Endothelial cell of umbilical vein (primary cell): ENCODE measurements at places on chromosomes 2 and 18. TPM values are rescaled to one million over a fixed set of nuclear protein-coding genes. Genes with fewer than 3 reads are reported as not detected.

The CRYGD gene
- polyA plus RNA-seq, result not detected in 2 replicates

The PSMA8 gene
- polyA plus RNA-seq, result not detected in 2 replicates

The LRRTM1 gene
- not detected in 2 replicates for polyA plus RNA-seq

The CPO gene
- not detected in 2 replicates for polyA plus RNA-seq

DNA sequence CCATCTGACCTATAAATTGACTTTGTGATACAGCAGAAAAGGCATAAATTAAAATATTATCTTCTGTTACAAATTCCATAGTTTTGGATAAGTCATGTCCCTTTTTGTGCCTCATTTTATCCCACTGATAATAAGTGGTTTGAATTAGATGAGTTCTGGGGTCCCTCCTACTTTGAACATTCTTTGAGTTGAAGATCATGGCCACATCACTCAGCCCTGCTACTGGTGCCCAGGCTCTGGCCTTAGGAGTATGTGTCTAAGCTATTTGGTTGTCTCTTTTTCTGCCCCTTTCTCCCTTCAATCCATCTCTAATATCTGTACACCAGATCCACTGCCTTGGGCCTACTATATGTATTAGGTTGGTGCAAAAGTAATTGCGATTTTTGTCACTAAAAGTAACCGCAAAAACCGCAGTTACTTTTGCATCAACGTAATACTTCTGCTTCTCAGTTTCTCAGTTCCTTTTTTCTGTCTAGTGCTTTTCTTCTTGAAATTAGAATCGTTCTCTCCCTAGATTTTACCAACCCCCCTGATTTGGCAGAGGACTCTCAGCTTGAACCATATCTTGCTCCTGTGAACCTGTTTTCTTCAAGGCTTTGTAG lies 362.5 kb upstream of the TNP1 start:
- no peak for DNase-seq
- no peak overlapping the region for H3K4me3 ChIP-seq
- H3K4me1 ChIP-seq, result peaks cover 13% of the 10 kb centered on the region
- H3K27me3 ChIP-seq, result no peaks in the 10 kb centered on the region
- no peaks in the 10 kb centered on the region for H3K36me3 ChIP-seq

DNA sequence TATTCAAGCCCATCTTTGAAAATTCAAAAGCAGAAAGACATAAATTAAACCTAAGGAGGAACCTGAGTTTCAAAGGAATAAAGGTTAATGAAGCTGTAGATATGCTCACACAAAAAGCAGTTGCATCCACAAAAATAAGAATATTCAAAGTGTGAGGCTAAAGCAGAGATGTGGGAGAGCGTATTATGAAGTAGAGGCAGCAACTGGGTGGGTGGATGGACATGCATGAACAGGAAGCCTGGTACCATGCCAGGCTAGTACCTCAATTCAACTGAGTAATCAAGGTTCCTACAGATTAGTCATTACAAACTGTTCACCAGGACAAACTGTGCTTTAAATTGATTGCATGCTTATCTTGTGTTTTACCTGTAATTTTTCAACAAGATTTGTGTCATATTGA lies 330.0 kb upstream of the PKDCC start:
- no peak overlapping the region for H3K27ac ChIP-seq
- no peaks in the 10 kb centered on the region for H3K36me3 ChIP-seq
- no peak overlapping the region for H3K4me3 ChIP-seq
- DNase-seq, result no peak
- no peaks in the 10 kb centered on the region for H3K4me1 ChIP-seq

DNA sequence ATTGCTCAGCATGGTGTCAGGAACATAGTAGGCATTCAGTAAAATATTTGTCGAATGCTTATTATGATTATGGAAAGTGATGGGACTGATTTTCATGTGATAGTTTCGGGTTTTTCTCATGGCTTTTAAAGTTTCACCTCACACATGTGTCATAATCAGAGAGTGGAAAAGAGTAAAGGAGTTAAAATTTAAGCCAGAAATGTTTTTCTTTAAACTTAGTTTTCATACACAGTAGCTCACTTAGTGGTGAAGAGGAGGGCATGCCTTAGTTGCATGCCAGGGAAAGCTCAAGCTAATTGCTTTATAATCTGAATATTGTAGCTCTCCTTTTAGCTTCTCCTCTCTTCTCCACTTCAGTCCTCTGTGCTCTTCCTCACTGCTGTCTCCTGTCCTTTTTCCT lies 38.0 kb downstream of the EHBP1 start:
- no peak overlapping the region for H3K27ac ChIP-seq
- no peak for DNase-seq
- no peaks in the 10 kb centered on the region for H3K36me3 ChIP-seq
- H3K27me3 ChIP-seq, result no peaks in the 10 kb centered on the region
- H3K4me1 ChIP-seq, result peaks cover 3% of the 10 kb centered on the region

DNA sequence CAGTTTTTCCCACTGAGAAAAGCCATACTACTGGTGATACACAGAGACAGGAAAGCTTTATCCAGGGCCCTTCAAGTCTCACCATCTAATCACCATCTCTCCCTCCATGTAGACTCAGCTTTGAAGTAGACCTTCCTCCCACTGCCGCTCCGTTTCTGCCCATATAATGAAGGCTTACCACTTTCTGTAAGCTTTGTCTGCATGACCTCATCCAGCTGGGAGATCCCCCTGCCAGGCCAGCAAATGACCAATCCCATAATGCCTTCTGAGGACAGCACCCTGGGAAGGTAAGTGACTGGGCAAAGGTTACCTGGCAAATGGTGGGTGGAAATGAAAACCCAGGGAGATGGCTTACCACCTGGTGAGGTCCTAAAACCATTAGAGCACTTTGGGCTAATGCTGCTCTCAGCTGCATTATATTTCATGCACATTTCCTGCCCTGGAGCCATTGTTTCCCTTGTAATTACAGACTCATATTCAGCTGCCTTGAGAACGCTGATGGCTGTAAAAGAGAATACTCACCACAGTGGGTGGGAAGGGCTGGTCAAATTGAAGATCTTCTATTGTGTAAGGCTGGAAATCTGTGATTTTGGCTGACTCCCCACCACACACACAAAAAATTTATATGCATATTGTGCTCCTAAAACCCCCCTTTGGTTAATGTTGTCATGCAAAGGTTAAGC lies 350.7 kb upstream of the SYT4 start:
- H3K4me1 ChIP-seq, result no peaks in the 10 kb centered on the region
- no peaks in the 10 kb centered on the region for H3K36me3 ChIP-seq
- DNase-seq, result no peak
- H3K4me3 ChIP-seq, result no peak overlapping the region

GRCh38 chr2:88942798-88943197 lies 251.3 kb downstream of the RPIA start:
- DNase-seq, result no peak
- H3K4me1 ChIP-seq, result no peaks in the 10 kb centered on the region
- no peak overlapping the region for H3K4me3 ChIP-seq
- no peaks in the 10 kb centered on the region for H3K27me3 ChIP-seq
- no peak overlapping the region for H3K27ac ChIP-seq

GRCh38 chr2:100563407-100564247 lies 834 bp downstream of the PDCL3 start:
- H3K4me1 ChIP-seq, result peaks cover 3% of the 10 kb centered on the region
- DNase-seq, result no peak
- H3K27me3 ChIP-seq, result no peaks in the 10 kb centered on the region

DNA sequence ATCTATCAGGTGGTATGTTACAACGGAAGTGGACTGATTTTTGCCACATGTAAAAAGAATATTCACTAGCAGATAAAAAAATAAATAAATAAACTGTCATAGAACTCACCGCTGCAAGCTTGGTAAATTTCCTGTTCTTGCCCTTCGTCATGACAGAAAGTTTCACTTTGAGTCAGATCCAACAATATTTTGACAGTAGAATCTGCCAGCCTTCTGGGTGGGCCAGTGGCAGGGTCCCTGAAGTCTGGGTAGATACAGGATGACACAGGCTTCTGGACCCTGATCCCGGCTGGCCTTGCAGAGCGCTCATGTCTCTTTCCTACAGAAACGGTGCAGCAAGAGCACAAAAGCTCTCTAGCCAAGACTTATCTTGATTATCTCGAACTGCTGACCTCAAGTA lies 97.8 kb upstream of the PMAIP1 start:
- H3K4me1 ChIP-seq, result no peaks in the 10 kb centered on the region
- no peak for DNase-seq
- no peak overlapping the region for H3K4me3 ChIP-seq
- H3K27me3 ChIP-seq, result no peaks in the 10 kb centered on the region
- no peaks in the 10 kb centered on the region for H3K36me3 ChIP-seq
